NCI-H510A (cell line): ENCODE measurements at places on chromosomes 2 and 18.

DNA sequence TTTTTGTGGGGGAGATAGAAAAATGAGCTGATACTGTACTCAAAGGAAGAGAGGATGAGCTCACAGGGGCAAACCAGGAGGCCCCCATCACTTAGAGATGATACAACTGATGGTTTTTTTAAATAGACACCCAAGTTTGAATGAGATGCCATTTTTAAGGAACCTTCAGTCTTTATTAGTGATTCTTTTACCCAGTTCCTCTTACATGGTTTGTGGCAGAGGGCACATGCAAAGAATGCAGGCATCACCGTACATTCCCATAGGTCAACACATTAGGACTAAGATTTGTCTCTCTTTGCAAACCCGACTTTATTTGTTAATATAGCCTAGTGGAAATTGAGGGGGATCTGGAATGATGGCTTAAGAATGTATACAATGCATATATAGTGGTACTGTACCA is 250.9 kb downstream of the ASXL3 start:
- DNase-seq: no peak

GRCh38 chr2:5176764-5177163 is 515.4 kb upstream of the SOX11 start:
- DNase-seq: no peak

GRCh38 chr2:112877423-112877822 is 33.5 kb upstream of the IL37 start:
- DNase-seq: no peak

- no peak for DNase-seq
Observed at GRCh38 chr2:3288470-3289170, 89.0 kb downstream of the EIPR1 start.

DNA sequence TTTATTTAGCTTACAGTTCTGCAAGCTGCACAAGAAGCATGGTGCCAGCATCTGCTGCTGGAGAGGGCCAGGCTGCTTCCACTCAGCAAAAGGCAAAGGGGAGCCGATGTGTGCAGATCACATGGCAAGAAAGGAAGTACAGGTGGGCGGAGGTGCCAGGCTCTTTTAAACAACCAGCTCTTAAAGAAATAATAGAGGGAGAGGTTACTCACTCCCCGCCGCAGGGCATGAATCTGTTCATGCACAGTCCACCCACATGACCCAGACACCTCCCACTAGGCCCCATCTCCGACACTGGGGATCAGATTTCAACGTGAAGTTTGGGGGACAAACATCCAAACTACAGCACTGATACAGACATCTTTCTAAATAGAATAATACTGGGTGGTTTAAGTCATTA is 105.8 kb downstream of the MTCL1 start:
- no peak for DNase-seq

- no peak for DNase-seq
Observed at GRCh38 chr2:131041402-131042147, 51.7 kb downstream of the FAM168B start.

- DNase-seq: no peak
Observed at GRCh38 chr18:58226429-58226828, 182.4 kb downstream of the NEDD4L start.

DNA sequence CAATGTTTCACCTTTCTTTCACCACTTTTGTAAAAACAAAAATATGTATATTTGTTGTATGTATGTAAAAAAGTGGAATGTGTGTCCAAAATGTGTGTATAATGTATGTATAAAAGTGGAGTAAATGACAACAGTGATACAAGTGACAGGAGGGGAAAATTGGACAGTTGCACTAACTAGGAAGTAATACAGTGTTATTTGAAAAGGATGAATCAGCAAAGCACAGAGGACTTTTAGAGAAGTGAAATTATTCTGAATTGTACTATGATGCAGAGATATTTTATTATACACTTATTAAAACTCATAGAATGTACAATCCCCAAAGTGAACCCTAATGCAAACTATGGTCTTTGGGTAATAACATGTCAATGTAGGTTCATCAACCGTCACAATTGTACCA is 331.3 kb upstream of the CNTNAP5 start:
- DNase-seq: no peak

DNA sequence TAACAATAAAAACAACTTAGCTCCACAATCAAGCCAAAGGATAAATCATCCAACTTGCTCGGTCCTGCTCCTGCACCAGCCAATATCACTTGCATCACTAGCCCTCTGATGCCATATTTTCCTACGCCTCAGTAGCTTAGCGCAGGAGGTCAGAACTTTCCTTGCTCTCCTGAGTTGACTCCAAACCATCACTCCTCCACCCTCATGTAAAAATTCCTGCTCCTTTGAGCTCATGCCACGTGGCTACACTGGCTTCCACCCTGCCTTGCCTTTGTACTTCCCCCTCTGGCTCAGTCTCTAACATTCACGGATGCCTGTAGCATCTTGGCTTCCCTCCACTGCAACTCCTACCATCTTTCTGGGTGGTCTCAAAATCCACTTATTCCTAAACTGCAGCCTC is 25.2 kb downstream of the AAK1 start:
- DNase-seq: no peak

GRCh38 chr2:222264791-222265320 is 33.9 kb downstream of the PAX3 start:
- DNase-seq: no peak

DNA sequence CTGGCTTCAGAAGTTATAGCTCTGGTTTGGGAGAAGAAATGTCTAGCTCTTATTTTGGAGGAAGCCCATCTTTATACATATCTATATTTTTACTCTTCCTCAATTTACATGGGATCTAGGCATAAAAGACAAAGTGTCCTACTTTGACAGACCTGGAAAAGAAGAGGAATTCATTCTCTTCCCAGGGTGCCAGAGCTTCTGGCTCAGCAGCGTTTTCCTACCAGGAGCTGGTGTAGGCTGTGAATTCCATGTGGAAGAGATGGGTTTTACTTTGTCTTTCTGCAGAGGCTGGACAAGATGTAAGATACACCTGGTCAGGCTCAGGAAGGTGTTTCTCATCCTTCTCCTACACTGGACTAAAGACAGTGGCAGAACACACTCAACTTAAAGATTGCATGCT is 50.2 kb upstream of the LYPD6B start:
- DNase-seq: no peak

DNA sequence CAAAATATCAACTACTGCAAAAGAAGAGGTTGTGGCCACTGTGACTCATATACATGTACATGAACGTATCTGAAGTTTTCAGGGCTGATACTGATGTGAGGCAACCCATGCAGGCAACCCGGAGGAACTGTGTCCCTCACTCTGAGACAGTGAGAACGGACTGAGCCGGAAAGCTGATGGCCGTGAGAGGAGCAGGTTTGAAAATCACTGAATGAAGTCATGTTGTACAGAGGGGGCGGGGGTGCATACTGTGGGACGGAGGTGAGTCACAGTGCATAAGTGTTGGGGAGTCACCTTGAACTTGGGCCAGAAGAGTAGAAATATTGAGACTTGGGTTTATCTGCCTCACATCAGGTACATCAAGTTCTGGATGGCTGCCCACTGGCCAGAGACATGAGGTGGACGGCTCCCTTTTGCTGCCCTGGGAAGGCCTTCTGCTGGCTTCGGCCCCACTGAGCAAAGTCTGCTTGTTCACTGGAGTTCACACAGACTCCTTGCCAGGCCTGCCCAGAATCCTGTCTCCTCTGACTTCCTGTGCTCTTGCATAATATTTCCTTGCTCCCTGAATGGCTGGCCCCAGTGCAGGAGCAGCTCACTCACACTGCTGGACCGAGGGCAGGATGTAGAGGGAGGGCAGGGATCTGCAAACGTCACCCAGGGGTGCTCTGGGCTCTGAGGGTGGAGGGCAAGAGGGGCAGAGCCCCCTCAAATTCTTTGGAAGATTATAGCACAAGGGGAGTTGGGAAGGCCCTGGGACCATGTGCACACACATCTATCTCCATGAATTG is 18.1 kb downstream of the EPAS1 start:
- no peak for DNase-seq

- DNase-seq: no peak
Observed at GRCh38 chr2:174833737-174834136, 69.5 kb upstream of the CHRNA1 start.

DNA sequence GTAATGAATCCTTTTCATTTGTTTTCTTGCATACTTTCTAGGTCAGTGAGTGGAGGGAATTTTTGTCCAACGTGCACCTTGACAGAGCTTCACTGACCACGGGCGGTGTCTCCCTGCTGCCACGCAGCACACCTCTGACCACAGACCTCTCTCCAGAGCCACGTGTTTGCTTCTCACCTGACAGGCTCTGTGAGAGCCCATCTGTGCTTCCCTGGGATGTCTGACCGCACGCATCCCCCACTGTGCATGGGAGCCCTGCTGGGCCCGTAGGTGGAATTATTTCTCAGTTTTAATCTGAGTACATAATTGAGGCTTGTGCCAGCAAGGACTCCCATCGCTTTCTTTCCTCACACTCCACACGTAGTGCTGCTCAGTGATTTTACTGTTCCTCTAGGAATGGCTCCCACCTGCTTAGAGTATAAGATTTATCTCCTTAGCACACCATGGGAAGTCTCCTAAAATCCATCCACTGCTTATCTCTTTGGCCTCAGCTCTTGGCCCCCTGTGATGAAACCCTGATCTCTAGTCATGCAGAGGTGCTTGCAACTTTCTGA is 482.6 kb downstream of the TSN start:
- peak; percentile 3 for DNase-seq

GRCh38 chr18:31275722-31276463 is 42.1 kb upstream of the DSG1 start:
- DNase-seq: no peak

DNA sequence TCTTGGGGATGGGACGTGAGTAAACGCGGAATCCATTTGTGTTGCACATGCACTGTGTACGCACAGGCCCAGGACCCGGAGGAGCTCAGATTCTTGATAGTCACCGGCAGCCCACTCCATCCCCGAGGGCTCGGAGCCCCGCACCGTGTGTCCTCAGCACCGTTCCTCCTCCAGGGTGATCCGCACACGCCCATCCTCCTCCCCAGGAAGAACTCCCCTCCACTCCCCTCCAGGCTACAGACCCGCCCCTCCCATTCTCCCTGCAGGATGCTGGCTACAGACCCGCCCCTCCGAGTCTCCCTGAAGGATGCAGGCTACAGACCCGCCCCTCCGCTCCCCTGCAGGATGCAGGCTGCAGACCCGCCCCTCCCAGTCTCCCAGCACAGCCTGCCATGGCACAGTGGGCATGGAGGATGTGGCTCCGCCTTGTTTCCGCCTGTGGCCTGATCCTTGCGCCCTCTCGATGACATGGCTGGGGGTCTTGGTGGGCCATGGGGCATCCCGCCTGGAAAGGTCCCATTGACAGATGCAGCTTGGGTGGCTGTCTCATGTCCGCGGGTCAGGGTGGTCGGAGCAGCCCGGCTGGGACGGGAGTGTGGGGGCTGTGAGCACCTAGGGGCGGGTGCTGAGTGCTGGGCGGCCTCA is 14.1 kb downstream of the CTDP1 start:
- no peak for DNase-seq

DNA sequence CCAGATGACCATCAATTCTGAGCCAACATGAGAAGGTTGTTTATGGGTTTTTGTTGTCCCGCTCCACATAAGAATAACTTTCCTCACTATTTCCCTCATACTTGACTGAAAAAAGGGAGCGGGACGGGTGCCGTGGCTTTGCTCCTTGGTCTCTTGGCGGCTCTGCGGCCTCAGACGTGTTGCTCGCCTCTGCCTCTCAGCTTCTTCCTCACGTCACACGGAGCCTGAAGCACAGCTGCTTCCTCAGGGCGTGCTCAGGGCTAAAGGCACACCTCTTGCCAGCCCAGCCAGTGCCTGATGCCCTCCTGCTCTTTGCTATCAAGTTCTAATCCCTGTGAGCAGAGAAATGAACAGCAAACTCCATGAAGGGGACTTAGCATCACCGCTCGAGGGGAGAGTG is 17.9 kb upstream of the ID2 start:
- no peak for DNase-seq

GRCh38 chr2:81658227-81658626 is 1353.7 kb upstream of the LRRTM1 start:
- DNase-seq: no peak

DNA sequence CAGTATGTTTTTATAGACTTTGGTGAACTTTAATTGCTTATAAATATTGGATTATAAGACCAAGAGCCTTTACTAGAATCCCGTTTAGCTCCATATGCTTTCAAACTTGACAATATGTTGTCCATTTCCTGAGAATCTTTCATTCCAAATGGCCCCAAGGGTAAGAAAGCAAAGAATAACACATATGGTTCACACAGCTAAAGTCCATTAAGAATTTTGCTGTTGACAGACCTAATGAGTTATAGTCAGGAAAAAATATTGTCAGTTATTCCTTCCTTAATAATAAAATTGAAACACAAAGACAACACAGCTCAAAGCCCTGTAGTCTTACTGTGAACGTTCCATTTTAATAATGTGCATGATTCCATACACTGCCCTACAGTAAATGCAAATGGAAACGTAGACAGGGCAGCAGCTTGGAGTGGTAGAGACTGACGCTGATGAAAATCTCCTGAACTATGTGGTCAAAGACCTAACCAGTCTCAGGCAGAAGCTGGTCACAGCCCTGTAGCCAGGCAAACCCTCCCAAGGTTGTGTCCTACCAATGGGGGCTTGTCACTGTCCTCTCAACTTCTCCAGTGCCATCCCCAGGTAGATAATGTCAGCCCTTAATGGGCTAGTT is 49.0 kb upstream of the ATIC start:
- DNase-seq: no peak

- DNase-seq: no peak
Observed at GRCh38 chr2:175890636-175891242, 111.3 kb downstream of the LNPK start.

DNA sequence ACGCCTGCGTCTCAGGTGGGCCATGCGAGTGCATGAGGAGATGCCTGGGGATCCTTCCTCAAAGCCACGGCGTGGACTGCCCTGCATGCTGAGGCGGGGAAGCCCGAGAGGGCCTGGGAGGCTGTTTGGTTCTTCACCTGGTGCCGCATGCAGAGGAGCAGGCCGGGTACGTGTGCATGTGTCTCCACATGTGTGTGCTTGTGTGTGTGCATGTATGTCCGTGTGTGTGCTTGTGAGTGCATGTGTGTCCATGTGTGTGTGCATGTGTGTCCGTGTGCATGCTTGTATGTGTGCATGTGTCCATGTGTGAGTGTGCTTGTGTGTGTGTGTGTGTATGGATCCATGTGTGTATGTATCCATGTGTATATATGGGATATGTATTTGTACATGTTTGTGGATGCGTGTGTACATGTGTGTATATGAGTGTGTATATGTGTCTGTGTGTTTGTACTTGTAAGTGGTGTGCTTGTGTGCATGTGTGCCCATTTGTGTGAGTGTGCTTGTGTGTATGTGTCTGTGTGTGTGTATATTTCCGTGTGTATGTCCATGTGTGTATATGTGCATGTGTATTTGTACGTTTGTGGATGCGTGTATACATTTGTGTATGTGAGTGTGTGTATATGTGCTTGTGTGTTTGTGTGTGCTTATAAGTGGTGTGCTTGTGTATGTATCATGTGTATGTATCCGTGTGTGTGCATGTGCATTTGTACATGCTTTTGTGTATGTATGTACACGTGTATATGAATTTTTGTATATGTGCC is 79.0 kb downstream of the PTGR3 start:
- DNase-seq: no peak
